ENCODE measurements at places on chromosomes 7 and 10. TPM values are rescaled to one million over a fixed set of nuclear protein-coding genes. Genes with fewer than 3 reads are reported as not detected.
A peak's percentile ranks its signal among the peaks of the same experiment; 100 is the strongest.

The ANXA8 gene
- total RNA-seq, result 0.55 TPM

DNA sequence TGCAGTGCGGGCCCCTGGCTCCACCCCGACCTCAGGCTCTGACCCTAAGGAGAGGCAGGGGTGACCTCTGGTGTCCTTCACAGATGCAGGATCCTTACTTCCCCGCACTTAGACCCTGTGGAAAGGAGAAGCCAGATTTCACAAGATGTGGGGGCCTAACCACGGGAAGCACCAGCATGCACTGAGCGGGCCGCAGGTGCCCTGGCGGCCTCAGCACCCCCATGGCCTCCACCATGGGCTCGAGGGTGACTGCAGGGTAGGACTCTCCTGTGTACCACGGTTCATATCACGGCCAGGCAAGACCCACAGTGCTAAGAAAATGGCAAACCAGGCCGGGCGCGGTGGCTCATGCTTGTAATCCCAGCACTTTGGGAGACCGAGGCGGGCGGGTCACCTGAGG, 410.0 kb upstream of the FOXK1 start:
- no peaks in the 10 kb centered on the region for H3K27me3 ChIP-seq
- no peak for DNase-seq
- no peaks in the 10 kb centered on the region for H3K4me1 ChIP-seq
- H3K4me3 ChIP-seq, result no peak overlapping the region
- H3K27ac ChIP-seq, result no peak overlapping the region
- H3K36me3 ChIP-seq, result no peaks in the 10 kb centered on the region

- no peaks in the 10 kb centered on the region for H3K27me3 ChIP-seq
- DNase-seq, result peak; percentile 55
- H3K27ac ChIP-seq, result no peak overlapping the region
- no peak overlapping the region for H3K4me3 ChIP-seq
These were observed 287.6 kb downstream of the TWIST1 start for GRCh38 chr7:18829858-18830285.

The UTF1 gene
- total RNA-seq, result 0.18 TPM
